ENCODE measurements at places on chromosomes 2 and 18.
A peak's percentile ranks its signal among the peaks of the same experiment; 100 is the strongest.

DNA sequence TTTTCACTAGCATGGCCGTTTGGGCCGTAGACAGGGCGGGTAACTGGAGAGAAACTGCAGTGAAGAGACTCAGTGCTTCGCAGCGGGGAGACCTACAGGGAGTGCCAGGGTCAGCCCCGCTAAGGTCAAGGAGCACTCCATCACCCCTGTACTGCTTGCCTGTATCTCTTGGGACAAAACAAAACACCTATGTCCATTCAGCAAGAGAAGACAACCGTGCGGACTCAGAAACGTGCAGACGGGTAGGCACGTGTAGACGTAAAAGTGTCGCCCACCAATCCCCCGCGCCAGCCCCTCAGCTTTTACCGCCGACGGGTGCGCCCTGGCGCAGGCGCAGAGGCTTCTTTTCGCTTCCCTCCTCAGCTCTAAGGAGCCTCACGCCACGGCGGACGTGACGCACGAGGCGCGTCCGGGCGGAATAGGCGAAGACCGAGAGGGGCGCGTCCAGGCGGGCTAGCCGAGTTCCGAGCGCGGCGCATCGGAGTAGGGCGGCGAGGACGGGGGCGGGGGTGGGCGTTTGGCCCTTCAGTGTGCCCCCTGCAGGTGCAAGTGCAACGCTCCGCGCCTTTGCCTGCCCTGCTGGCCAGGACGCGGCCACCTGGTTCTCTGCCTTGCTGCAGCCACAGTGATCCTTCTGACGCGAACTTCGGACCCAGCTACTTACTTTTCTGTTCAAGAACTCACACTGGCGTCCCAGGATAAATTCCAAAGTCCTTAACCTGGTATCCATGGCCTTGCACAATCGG, 3.3 kb upstream of the SOS1 start:
- peak; percentile 90 for DNase-seq

DNA sequence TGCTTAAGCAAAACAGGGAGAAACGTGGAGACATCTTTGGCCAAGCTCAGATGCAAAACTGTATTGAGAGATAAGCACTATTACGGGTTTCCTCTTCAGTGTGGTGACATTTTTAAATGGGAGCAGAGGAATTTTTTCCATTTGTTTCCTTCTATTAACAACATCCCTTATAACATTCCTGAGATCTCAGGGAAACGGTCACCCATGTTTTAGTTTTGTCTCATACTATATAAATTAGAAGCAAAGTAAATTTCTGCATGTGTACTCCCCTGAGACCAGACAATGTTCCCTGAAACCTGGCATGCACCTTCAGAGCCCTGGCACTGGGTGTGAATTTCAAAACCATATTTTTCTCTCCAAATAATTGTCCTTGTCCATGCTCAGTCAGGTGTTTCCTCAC, 57.6 kb upstream of the RNF152 start:
- no peak for DNase-seq

DNA sequence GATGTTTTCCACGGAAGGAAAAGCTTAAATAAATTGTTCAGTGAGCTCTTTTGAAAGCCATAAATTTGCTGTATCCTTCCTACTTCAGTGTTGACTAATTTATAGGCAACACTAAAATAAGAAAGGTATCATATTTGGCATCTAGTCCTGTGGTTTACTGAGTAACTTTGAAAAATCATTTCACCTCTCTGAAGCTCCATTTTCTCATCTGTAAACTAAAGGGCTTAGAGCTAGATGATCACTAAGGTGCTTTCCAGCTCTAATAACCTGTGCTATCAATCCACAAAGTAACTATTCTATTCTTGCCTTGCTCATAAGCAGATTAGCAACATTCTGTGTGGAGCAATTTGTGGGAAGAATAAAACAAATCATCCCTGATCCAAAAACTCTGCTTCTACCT, 3.6 kb upstream of the MYOM1 start:
- DNase-seq: no peak

- no peak for DNase-seq
Measured at GRCh38 chr2:198917926-198918720, 539.6 kb downstream of the SATB2 start.

DNA sequence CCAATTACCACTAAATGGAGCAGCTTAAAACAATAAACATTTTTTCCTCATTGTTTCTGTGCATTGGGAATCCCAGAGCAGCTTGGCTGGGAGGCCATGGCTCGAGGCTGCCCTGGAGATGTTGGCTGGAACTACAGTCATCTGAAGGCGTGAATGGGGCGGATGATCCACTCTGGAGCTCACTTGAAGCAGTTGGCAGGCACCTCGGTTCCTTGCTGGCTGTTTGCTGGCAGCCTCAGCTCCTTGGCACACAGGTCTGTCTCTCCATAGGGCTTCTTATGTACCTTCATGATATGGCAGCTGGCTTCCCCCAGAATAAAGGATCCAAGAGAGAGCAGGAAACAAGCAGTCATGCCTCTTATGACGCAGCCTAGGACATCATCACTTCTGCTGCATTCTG, 227.0 kb upstream of the COPS8 start:
- DNase-seq: no peak

- no peak for DNase-seq
Measured at GRCh38 chr2:216678813-216679657, 16.3 kb downstream of the IGFBP5 start.

DNA sequence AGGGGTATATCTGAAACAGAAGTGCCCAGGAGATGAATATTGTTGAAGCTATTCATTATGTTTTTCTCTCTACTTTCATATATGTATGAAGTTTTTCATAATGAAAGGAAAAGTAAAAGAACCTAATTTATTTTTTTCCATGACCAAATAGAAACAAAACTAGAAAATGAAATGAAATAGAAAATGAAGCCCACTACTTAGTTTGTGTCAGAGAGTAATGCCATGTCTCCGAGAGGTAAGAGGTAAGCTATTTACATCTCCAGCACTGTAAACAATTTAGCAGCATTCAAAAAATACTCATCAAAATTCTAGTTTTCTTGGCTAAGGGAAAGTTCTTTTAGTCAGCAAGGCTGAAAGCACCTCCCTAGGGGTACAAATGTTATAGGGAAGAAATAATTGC, 238.6 kb downstream of the PTH2R start:
- DNase-seq: no peak
